NCI-H1694 treated with DMSO at 0.1 percent for 48 hours (cell line): ENCODE measurements at places on chromosomes 6 and 20.

DNA sequence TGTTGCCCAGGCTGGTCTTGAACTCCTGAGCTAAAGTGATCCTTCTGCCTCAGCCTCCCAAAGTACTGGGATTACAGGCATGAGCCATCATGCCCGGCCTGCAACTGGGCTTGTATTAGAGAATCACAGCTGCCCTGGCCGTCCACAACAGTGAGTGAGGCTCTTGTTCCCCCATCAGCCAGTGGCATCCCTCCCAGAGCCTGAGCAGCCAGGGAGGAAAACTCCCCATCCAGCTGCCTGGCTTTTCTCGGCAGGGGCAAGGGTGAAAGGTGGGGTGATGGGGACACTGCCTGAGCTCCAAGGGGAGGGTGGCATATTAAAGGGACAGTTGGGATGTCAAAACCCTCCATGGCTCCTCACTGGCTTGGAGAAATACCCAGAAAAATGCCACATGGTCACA lies 185.6 kb downstream of the NFATC2 start:
- no peak for DNase-seq

GRCh38 chr6:33082702-33083101 lies 6.9 kb downstream of the HLA-DPB1 start:
- DNase-seq = no peak

- DNase-seq = no peak
Measured at GRCh38 chr6:123549476-123549875, 87.3 kb downstream of the TRDN start.

GRCh38 chr6:165663736-165664558 lies 906 bp upstream of the PDE10A start:
- no peak for DNase-seq

GRCh38 chr6:168058691-168059551 lies 20.1 kb downstream of the FRMD1 start:
- DNase-seq = no peak

DNA sequence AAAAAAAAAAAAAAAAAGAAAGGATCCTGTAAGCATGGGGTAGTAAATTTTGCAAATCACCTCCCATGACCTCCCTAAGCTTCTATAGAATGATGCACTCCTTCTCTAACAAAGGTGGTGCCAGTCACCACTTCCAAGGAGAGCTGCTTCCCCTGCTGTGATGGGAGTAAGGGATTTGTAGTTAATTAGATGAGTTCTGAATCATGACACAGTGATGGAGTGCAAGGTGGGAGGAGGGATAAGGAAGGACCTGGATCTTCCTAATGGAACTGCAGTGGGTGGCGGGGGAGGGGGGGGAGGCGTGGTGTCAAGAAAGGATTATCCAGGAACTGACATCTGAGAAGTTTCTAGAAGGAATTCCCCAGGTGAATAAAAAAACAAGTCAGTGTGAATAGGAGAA lies 47.8 kb downstream of the NRN1 start:
- no peak for DNase-seq

DNA sequence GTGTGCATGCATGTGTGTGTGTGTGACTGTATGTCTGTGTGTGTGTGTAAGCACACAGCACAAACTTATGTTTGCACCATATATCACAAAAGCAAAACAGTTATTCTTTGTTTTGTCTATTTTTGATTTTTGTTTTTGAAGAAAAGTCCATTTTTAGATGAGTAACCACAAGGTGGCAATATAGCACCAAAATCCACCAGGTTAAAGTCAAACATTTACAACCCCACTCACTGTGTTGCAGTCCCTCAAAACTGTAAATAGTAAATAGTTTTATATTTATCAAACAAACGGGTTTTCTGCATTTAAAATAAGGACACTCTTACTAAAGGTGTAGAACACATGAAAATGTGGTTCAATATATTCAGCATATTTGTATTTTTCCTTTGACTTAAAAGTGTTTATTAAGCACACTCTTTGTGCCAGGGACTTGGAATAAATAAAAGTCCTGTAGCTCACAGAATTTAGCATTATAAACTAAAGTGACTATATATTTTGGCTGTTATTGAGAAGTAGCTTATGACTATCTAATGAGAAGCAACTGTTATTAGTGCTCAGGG lies 118.5 kb downstream of the GFRAL start:
- no peak for DNase-seq

DNA sequence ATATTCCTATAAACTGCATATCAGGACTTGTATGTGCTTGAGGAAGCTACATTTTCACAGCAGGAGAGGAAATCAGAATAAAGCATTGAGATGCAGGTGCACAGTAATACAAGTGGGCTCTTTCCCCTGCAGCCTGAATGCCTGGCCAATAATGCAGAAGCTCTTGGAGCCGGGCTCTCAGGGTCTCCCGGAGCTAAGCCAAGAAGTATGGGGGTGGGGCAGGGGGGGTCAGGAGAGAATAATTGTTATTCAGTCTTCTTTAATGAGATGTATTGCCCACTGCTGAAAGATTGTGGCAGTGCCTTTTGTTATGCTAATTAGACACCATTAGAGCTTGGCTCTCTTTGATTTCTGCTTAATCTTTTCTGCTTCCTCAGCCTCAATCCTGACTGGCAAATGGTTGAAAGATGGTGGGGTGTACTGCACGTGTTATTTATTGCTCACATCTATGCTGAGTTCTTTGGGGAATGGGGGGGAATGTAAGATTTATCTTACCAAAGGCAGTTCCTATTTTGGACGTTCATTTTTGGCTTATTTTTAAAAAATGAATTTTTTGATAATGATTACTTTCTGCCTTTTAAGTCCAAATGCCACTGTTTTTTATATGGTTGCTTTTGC lies 407.6 kb upstream of the SOX4 start:
- DNase-seq = no peak

GRCh38 chr6:27237089-27237803 lies 10.3 kb upstream of the PRSS16 start:
- peak; percentile 18 for DNase-seq

GRCh38 chr20:24134284-24134683 lies 145.7 kb upstream of the GGTLC1 start:
- DNase-seq = peak; percentile 19

DNA sequence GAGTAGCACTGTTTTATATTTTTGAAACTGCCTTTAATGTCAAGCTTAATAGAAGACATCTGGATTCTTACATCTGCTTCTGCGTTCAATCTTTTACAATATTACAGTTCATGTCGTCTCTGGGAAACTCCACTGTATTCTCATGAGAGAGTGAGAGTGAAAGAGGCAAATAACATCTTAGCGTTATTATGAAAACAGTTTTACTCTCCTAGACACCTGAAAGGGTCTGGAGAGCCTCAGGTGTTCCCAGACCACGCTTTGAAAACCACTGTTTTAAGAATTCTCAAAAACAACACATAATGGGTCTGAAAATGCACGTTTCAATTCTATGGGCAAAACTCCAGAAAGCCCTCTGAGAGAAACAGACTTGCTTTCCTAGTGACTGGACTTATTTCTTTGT lies 63.3 kb downstream of the ARHGAP18 start:
- DNase-seq = no peak

- DNase-seq = no peak
Measured at GRCh38 chr6:110315207-110315868, 42.8 kb downstream of the METTL24 start.

DNA sequence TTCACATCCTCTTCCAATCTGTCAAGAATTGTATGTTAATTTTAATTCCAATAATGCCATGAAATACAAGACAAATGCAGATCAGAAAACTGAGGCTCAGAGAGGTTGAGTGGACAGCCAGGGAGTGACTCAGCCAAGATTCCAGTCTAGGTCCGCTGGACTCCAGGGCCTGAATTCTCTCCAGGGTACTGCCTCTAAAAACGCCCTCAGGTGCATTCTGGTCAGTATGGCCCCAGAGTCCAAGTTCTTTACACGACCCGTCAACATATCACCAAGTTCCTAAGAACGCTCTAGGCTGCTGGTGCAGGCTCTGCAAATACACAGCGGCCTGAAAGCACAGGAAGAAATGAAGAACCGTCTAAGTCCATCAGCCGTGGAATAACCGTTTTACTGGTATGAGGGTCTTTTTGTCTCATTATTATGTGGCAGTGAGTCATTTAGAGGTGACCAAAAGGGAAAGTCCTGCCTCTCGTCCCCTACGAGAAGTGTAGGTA lies 709 bp upstream of the ASXL1 start:
- DNase-seq = no peak

DNA sequence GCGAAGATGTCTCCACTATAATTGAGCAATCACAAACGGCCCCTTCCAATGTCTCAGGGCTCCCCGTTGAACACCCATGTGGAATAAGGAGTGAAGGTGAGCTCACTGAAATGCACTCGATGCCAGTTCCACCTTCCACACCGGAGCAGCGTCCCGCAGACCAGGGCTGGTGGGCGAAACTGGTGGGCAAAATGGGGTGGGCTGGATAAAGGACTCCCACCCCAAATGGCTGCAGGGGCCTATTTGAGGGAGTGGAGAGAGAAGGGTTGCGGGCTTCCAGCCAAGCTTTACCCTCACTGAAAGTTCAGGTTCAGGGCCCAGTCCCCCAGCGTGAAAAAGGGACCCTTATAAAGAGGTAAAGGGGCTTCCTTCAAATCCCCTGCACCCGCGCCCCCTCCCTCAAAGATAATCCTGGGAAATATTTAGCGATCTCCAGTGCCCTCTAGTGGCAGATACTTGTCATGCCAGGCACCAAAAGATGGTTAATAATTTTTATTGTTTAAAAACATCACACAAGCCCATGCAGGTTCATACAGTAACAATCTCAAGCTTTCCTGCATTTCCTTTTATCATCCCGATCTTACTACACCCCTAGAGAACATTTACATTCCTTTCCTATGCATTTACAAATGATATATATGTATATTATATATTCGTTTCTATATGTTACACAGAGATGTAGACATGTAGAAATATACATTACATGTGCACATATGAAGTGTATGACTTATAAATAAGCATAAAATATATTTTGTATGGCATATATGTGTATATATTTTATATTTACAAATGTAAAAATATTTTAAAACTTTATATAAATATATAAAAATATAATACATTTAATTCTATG lies 58.2 kb upstream of the NKX2-2 start:
- no peak for DNase-seq

DNA sequence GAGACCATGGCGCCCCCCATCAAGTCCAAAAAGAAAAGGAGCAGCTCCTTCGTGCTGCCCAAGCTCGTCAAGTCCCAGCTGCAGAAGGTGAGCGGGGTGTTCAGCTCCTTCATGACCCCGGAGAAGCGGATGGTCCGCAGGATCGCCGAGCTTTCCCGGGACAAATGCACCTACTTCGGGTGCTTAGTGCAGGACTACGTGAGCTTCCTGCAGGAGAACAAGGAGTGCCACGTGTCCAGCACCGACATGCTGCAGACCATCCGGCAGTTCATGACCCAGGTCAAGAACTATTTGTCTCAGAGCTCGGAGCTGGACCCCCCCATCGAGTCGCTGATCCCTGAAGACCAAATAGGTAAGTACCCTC lies 41.7 kb upstream of the NAA20 start:
- no peak for DNase-seq

DNA sequence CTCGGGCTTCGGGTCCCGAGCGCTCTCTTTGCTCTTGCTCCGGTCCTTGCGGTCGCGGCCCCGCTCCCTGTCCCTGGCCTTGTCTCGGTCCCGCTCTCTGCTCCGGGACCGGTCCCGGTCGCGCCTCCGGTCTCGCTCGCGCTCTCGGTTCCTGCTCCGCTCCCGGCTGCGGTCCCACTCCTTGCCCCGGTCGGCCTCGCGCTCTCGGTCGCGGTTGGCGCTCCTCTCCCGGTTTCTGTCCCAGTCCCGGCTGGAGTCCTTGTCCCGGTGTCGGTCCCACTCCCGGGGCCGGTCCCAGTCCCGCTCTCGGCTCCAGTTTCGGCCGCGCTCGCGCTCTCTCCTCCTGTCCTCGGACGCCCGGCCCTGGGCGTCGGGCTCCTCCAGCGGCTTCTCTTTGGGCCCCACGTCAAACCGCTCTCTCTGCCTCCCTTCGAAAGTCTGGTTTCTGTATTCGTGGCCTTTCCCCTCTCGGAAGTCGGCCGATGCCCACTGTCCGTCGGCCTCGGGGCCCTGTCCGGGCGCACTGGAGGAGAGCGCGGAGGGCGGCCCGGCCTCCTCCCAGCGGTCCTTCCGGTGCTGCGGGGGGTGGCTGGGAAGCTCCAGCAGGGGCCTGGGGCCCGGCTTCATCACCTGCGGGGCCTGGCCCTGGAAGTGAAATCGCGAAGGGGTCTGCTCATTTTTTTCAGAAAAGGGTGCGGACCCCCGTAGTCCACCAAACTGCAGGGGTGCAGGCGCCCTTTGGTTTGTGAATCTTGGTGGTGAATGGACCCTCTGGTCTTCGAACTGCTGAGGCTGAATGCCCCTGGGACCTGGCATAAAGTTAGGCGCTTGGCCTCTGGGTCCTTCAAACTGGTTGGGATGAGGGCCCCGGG lies 17.9 kb upstream of the TCFL5 start:
- DNase-seq = no peak

DNA sequence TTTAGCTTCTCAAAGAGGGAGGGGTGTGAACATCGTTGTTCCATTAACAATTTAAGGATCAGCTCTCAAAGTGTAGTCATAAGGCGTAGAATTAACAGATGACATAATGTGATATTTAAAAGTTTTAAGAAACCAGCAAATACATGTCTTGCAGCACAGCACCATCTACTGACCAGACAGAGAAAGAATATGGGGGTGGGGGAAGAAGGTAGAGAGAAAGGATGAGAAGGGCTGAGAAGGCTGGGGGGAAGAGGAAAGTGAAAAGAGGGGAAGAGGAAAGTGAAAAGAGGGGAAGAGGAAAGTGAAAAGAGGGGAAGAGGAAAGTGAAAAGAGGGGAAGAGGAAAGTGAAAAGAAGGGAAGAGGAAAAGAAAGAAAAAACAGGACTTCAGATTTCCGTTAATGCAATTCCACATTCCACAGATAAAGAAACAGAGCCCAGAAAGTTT lies 80.9 kb downstream of the HAO1 start:
- peak; percentile 75 for DNase-seq

- DNase-seq = no peak
Measured at GRCh38 chr6:16121339-16121738, 7.5 kb upstream of the MYLIP start.

DNA sequence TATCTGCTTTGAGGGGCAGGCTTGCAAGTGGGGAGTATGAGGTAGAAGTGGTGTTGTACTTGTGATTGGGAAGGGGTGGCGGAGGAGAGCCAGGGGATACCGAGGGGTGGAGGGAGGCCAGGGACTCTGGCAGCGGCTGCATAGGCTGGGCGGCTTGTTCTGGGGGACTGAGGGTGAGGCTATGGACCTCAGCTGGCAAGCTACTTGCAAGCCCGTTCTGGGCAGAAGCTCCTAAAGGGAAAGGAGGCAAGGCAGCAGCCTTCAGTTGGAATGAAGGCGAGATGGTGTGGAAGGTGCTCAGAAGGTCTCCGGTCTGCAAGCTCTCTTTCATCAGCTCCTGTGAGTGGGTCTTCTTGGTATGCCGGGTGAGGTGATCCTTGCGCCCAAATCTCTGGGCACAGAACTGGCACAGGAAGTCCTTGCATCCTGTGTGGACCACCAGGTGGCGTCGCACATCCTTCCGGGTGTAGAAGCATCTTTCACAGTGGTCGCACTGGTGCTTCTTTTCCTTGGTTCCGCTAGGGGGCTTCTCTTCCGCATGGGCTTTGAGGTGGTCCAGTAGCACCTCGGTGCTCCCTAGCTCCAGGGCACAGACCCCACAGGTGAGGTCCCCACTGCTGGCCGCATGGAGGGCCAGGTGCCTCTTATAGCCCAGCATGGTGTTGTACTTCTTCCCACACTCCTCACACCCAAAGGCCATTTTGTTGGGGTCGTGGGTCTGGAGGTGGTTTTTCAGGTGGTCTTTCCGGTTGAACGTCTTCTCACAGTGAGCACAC lies 66.0 kb downstream of the PLAGL1 start:
- DNase-seq = peak; percentile 20
